ENCODE measurements at places on chromosomes 3 and 15. TPM values are rescaled to one million over a fixed set of nuclear protein-coding genes. Genes with fewer than 3 reads are reported as not detected.

CFAP100 gene
- total RNA-seq, result not detected

GALNT15 gene
- total RNA-seq, result 12.9 TPM

DNA sequence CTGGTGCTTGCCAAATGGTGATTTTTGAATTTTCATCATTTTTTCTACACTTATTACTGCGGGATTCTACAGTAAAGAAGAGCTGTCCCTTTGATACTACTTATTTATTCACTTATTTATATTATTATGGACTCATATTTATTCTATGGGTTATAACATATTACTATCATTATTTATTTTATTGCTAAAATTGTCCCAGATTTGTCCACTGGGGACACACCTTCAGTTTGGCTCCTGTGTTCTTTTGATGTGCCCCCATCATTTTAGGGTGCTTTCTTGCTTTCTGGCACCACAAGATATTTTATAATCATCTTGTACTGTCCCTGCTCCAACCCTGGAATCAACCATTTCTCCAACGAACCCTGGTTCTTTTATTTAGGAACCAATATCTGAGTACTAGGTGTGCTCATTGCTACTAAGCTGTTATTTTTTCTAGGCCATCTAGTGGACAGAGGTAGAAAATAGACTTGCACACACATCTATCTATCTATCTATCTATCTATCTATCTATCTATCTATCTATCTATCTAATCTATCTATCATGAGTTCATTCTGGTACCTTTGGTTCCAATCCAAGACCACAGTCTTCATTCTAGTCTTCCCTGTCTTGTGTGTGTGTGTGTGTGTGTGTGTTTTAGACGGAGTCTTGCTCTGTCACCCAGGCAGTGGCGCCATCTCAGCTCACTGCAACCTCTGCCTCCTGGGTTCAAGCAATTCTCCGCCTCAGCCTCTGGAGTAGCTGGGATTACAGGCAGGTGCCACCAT, 16.0 kb downstream of the SLC22A14 start:
- no peaks in the 10 kb centered on the region for H3K27me3 ChIP-seq
- no peaks in the 10 kb centered on the region for H3K36me3 ChIP-seq
- H3K4me1 ChIP-seq, result no peaks in the 10 kb centered on the region
- peak; percentile 43 for DNase-seq
- H3K27ac ChIP-seq, result no peak overlapping the region
- H3K4me3 ChIP-seq, result no peak overlapping the region

SOX2 gene
- not detected for total RNA-seq

- H3K27ac ChIP-seq, result peak overlapping the region; percentile 18
- no peaks in the 10 kb centered on the region for H3K27me3 ChIP-seq
- H3K4me3 ChIP-seq, result no peak overlapping the region
- H3K36me3 ChIP-seq, result peaks cover 85% of the 10 kb centered on the region
Measured at GRCh38 chr3:125024817-125025216, 31.0 kb downstream of the HEG1 start.

- no peaks in the 10 kb centered on the region for H3K4me1 ChIP-seq
- no peak overlapping the region for H3K4me3 ChIP-seq
- no peak overlapping the region for H3K27ac ChIP-seq
- H3K36me3 ChIP-seq, result no peaks in the 10 kb centered on the region
- H3K27me3 ChIP-seq, result 0 out of 2 replicates have a peak, but pooled peaks cover 4% of the 10 kb centered on the region
Measured at GRCh38 chr3:141085343-141086070, 34.4 kb downstream of the SPSB4 start.

PLAAT1 gene
- not detected for total RNA-seq

HCN4 gene
- not detected for total RNA-seq

DNA sequence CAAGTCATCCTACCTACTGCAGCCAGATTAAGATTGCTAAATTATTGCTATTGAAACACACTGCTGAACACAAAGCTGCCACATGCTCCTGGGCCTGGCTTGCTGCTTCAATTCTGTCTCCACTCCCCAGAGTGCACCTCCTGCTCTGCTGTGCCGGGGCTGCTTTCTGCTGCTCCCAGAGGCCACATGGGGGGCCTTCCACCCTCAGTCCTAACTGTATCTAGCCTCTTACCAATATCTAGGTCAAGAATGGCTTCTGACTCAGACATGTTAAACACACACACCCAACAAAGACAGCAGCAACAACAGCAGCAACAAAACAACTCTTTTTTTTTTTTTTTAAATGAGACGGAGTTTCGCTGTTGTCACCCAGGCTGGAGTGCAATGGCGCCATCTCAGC, 33.0 kb downstream of the MYZAP start:
- H3K27ac ChIP-seq, result no peak overlapping the region
- H3K4me3 ChIP-seq, result no peak overlapping the region
- no peaks in the 10 kb centered on the region for H3K36me3 ChIP-seq
- H3K4me1 ChIP-seq, result no peaks in the 10 kb centered on the region
- DNase-seq, result peak; percentile 8

DNA sequence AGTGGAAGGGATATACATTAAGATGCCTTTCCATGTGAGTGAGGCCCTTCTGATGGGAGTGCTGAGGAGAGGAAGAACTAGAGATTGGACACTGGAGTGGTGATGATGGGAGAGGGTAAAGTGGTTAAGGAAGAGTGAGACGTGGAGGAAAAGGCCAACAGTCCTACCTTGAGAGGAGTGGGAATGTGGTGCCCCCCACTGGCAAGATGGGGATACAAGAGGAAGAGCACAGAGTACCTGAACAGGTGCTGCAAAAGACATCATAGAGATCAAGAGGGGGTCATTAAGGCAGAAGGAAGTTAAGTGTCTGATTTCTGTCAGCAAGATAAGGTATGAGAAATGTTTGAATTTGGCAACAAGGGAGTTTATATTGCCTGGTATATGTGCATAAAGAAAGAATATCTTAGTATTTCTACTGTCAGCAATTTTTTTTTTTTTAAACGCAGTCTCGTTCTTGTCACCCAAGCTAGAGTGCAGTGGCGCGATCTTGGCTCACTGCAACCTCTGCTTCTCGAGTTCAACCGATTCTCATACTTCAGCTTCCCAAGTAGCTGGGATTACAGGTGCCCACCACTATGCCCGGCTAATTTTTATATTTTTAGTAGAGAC, 34.0 kb downstream of the ARIH2 start:
- no peak for DNase-seq
- H3K36me3 ChIP-seq, result 0 out of 2 replicates have a peak, but pooled peaks cover 6% of the 10 kb centered on the region

GRCh38 chr15:43550527-43551363, 33.3 kb downstream of the MAP1A start:
- peaks cover 8% of the 10 kb centered on the region for H3K4me1 ChIP-seq
- H3K36me3 ChIP-seq, result peaks cover 3% of the 10 kb centered on the region
- H3K27ac ChIP-seq, result peak overlapping the region; percentile 80
- peak overlapping the region; percentile 47 for H3K4me3 ChIP-seq

All from GM23248 (cell line).